ENCODE measurements at places on chromosomes 1 and 21.

DNA sequence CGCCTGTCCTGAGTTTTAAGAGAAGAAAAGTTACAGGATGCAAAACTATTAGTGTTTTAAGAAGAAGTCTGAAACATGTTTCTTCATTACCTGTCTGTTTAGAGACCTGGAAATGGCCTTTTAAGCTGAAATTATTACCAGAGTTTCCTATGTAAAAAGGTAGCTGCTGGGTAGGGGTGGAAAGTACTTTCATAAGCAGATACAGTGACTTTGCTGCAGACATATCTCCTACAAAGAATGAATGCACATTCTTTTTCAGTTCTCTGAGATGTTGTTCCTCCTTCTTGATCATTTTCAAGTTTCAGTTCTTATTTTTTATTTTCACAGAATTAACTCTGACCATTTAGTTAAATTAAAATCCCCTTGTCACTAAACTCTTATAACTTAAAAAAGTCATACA, 1329.6 kb downstream of the KCNT2 start:
- DNase-seq, result no peak

- no peak for DNase-seq
Observed at GRCh38 chr1:67558449-67559193, 126.4 kb upstream of the GADD45A start.

DNA sequence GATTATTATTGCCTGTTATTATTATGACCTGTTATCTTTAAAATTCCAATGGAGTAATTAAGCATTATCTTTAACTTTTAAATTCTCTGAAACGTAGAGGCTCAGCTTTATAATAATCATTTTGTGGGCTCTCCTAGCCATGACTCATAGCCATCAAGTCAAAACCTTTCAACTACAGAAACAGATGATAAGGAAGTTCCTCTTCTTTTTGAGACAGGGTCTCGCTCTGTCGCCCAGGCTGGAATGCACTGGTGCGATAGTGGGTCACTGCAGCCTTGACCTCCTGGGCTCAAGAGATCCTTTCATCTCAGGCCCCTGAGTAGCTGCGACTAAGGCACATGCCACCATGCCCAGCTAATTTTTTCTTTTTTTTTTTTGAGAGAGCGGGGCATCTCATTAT, 43.5 kb downstream of the CHML start:
- no peak for DNase-seq

DNA sequence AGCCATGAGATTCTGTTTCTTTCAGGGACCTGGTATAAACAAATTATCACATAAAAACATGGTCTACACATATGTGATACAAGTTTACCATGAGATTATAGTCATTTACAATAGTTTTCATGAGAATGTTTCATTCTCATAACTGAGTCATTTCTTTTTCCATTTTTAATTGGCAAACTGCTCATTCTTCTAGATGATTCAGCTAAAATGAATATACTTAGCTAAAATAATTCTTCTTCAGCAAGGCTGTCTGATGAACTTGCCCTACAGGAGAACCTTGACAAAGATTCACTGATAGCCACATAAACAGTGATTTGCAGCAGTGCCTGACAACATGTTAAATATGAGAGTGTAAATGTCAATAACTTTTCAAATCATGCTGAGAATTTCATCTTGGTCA, 253.2 kb downstream of the FMN2 start:
- DNase-seq, result no peak

GRCh38 chr1:19240673-19241538, 10.4 kb downstream of the EMC1 start:
- peak; percentile 74 for DNase-seq

DNA sequence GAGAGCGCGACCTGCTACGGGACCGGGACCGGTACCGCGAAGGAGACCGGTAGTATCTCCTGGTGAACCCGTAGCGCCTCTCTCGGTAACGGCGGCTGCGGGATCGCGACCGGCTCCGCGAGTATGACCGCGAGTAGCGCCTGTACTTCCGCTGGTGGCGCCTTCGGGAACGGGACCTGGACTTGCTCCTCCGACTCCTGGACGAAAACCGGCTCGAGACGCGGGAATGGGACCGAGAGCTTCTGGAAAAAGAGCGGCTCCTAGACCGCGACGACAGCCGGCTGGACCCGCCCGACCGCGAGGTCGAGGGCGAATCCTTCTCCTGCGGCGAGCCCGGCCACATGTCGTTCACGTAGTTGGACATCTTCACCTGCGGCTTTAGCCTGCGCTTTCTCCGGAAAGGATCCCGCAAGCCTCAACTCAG, 642 bp downstream of the RSRP1 start:
- DNase-seq, result peak; percentile 52

DNA sequence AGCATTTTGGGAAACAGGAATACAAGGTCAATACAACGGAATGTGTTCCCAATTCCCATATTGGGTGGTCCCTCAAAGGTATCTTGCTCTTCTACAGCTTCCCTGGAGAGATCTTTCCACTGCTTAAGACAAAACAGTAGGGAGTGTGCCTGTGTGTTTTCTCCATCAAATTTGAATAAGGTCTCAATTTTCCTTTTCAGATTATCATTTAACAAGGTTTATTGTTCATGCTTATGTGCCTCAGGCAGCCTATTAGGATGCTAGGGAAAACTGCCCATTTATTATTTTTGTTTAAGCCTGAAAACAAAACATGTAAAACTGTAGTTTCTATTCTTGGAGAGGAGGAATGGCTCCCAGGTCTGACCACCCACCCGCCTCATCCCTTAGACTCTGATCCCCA, 622.7 kb downstream of the LMO4 start:
- DNase-seq, result no peak

- DNase-seq, result no peak
Observed at GRCh38 chr1:203519053-203519840, 25.3 kb downstream of the OPTC start.

GRCh38 chr1:180550241-180550640, 8.5 kb upstream of the OVAAL start:
- DNase-seq, result no peak

- no peak for DNase-seq
Observed at GRCh38 chr1:116564426-116564825, 6.4 kb downstream of the CD58 start.

GRCh38 chr1:209389258-209389657, 194.3 kb upstream of the CAMK1G start:
- DNase-seq, result peak; percentile 86

DNA sequence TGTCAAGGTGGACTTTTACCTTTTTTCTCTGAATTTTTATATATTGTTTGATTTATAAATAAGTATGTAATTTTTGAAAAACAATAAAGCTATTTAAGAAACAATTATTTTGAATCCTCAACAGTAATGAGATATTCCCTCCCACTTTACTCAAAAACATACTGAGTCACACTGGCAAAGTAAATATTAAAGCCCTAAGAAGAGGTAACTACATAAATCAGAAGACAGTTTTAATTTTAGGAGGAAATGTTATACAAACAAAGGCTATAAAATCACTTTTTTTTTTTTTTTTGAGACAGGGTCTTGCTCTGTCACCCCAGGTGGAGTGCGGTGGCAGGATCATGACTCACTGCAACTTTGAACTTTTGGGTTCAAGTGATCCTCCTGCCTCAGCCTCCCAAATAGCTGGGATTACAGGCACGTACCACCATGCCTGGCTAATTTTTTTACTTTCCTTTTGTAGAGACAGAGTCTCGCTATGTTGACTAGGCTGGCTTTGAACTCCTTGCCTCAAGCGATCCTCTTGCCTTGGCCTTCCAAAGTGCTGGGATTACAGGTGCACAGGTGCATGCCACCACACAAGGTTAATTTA, 36.2 kb downstream of the ZSWIM5 start:
- DNase-seq, result no peak

- DNase-seq, result peak; percentile 56
Observed at GRCh38 chr21:35257413-35257812, 208.3 kb upstream of the RUNX1 start.

DNA sequence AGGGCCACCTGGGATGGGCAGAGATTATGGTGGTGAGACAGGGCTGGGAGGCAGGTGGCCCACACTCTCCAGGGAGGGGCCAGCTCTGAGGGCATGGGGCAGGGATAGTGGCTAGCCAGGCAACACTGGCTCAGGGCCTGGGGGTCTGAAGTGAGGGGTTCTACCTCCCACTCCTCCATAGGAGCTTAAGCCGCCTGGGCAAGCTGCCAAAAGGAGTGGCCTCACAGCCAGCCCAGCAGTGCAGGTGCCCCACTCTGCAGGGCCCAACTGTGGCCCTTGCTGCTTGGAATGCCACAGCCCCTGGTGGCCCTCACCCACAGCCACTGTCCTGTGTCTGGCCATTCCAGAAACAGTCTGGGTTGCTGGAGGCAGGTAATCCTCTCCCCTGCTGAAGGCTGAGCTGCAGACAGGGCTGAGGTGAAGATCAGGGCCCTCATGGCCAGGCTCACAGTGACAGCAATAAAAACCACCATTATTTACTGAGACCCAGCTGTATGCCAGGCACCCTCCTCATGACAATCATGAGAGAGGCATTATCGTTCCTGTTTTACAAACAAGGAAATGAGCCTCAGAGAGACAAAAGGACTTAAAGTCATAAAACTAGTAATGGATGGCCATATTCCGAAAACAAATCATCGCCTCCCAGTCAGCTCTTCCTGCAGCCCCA, 31.0 kb downstream of the KIF21B start:
- no peak for DNase-seq

- no peak for DNase-seq
Observed at GRCh38 chr1:209102120-209102519, 481.4 kb upstream of the CAMK1G start.

- no peak for DNase-seq
Observed at GRCh38 chr1:27356619-27357280, 10.0 kb downstream of the MAP3K6 start.

GRCh38 chr1:204359474-204360255, at the start of gene PLEKHA6:
PLEKHA6 (minus strand) TSS chr1:204359929; CDS start chr1:204273727, 86,202 bp downstream.
- DNase-seq, result no peak

GRCh38 chr21:38041493-38041892, 125.2 kb upstream of the KCNJ6 start:
- no peak for DNase-seq

DNA sequence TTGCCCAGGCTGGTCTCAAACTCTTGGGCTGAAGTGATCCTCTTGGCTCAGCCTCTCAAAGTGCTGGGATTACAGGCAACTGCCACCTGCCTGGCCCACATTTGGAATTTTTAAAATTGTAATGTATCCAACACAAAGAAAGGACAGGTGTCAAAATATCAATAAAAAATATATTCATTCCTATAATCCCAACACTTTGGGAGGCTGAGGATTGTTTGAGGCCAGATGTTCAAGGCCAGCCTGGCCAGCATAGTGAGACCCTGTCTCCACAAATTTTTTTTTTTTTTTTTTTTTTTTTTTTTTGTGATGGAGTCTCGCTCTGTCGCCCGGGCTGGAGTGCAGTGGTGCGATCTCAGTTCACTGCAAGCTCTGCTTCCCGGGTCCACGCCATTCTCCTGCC, 10.0 kb downstream of the HES2 start:
- DNase-seq, result no peak

- DNase-seq, result no peak
Observed at GRCh38 chr1:174815474-174815908, 184.3 kb upstream of the CACYBP start.

GRCh38 chr1:32741059-32741412, 38.5 kb upstream of the SYNC start:
- DNase-seq, result no peak

GRCh38 chr1:80919426-80919825, 881.3 kb upstream of the ADGRL2 start:
- no peak for DNase-seq

- no peak for DNase-seq
Observed at GRCh38 chr21:37259426-37259825, 7.7 kb downstream of the VPS26C start.

GRCh38 chr1:212315907-212316306, 30.7 kb downstream of the PPP2R5A start:
- DNase-seq, result peak; percentile 40

DNA sequence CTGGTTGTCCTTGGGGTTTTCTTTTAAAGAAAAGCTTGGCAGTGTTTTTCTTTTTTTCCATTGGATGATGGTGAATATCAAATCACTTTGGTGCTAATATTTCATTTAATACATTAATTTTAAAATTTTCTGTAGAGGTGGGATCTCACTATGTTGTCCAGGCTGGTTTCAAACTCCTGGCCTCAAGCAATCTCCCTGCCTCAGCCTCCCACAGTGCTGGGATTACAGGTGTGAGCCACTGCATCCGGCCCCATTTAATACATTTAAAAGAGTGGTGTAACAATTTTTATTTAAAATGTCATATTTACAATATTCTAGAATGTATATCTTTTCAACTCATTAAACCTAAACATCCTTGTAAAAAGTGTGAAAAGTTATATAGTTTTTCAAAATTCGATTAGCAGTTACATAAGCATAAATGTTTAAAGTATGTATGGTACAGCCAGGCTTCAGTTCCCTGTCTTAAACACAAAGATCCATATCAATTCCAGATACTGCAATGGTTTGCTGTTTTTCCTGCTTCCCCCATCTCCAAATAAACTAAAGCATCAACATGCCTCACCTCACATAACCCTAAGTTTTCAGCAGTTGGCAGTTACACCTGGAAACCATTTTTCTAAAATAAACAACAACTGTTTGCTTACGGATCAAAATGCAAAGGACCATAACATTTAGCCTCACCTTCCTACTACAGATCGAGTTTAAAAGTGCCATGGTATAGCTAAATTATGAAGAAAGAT, 8.9 kb upstream of the LGALS8 start:
- DNase-seq, result no peak

DNA sequence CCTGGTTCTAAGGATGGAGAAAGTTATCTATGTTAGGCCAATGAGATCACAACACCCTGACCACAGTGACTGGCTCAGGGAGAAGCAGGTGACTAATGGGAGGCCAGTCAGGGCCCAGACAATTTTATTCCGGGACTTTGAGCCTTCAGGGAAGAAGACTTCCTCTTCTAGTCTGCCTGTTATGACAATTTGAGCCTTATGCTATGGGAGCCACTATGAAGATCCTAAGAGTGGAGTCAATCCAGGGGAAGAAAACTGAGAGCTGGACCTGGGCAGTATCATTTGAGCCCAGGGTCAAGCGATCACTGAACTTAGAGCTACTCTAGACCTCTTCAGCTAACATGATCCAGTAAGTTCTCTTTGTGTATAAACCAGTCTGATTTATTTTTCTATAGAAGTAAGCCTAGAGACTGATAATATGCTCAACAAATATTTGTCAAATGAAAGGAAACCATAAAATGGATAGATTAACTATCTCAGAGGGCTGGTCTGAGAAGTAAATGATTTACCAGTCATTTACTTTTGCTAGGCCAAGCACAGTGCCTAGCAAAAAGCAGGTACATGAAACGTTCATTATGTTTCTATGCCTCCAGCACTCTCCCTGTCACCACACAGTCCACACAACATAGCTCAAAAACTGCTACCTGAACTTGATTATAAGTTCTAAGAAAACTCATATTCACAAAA, 4.2 kb upstream of the C1orf141 start:
- DNase-seq, result no peak

DNA sequence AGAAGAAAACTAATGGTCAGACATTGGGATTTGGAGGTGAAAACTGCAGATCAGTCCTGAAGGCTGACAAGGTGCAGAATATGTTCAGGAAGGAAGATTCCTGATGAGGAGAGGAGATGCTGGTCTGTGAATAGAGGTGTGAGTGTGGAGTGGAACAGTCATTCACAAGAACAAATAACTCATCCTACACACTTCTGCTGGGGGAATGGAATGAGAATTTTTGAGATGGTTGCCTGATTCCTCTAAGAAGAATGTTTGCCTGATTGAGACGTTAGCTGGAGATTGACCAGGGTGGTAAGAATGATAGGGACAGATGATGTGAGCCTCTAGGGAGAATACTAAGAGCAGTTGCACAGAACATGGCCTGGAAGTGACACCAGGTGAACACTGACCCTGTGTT, 4.1 kb downstream of the S100A7 start:
- no peak for DNase-seq

All from RKO (cell line).